ENCODE measurements at places on chromosomes 5 and 9.
A peak's percentile ranks its signal among the peaks of the same experiment; 100 is the strongest.

GRCh38 chr9:35907711-35908503, 1.4 kb upstream of the SPAAR start:
- DNase-seq: peak; percentile 86

- DNase-seq: no peak
Measured at GRCh38 chr9:29209748-29210291, 1636.5 kb upstream of the C9orf72 start.

DNA sequence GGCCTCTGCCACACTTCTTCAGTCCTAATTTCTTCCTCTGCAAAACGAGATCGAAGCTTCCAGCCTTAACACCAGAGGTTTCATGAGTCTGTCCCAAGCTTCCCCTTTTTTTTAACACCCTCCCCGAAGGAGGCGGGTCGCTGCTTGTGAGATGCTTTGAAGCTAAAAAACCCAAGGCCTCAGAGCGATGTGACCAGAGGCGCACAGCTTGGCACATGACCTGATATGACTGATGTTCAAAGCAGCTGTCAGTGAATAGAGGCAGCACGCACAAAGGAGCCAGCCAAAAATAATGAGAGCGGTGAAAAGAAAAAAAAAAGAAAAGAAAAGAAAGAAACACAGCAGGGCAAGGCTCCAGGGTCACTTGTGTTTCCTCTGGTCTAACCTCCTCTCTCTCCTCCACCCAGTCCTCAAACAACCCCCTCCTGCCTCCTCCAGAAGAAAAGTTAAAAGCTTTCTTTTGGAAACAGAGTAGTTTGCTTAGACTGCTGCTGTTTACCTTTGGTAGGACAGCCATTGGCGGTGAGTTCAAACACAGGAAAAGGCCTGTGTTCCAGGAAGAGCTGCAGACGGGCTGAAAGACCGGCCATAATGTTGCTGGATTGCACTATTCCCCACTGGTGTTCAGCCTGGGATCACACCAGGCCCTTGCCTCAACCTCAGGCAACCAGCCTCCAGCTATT, 10.9 kb upstream of the ZNF366 start:
- DNase-seq: no peak

DNA sequence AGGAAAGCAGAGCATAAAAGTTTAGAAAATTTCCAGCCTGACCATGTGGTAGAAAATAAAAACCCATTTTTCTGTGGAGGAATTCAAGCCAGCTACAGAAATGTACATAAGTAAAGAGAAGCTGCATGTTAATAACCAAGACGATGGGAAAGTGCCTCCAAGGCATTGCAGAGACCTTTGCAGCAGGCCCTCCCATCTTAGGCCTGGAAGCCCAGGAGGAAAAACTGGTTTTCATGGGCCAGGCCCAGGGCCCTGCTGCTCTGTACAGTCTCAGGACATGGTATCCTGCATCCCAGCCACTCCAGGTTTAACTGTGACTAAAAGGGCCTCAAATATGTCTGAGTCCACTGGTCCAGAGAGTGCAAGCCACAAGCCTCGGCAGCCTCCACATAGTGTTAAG, 754.8 kb upstream of the RIOK2 start:
- no peak for DNase-seq

DNA sequence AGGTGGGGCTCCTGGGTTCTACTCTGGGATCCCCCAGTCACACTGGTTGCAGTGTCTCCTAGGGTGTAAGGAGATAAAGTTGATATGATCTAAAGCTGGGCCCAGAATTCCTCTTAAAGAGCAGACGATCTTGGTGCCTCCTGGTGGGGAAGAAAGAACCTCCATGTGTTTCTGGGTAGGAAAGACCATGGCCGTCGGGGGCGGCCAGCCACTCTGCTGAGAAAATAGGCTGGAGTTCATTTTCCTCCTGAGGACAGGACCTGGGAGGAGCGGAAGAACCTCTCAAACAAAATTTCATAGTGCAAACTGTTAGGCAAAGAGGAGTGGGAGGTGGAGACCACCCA, 163.8 kb upstream of the TBC1D2 start:
- DNase-seq: no peak

GRCh38 chr9:2158111-2158610, 143.0 kb downstream of the SMARCA2 start:
- peak; percentile 22 for DNase-seq

- DNase-seq: no peak
Measured at GRCh38 chr9:26157411-26157810, 479.2 kb upstream of the TUSC1 start.

- no peak for DNase-seq
Measured at GRCh38 chr5:78972654-78973428, 12.3 kb downstream of the ARSB start.

GRCh38 chr5:64273276-64273675, 107.6 kb downstream of the RNF180 start:
- DNase-seq: no peak

- DNase-seq: no peak
Measured at GRCh38 chr9:123609844-123610243, 253.8 kb downstream of the CRB2 start.

GRCh38 chr5:141958113-141958512, at the start of gene PCDH12:
PCDH12 (minus strand) TSS chr5:141958202; CDS start chr5:141957851, 351 bp downstream.
- DNase-seq: no peak

DNA sequence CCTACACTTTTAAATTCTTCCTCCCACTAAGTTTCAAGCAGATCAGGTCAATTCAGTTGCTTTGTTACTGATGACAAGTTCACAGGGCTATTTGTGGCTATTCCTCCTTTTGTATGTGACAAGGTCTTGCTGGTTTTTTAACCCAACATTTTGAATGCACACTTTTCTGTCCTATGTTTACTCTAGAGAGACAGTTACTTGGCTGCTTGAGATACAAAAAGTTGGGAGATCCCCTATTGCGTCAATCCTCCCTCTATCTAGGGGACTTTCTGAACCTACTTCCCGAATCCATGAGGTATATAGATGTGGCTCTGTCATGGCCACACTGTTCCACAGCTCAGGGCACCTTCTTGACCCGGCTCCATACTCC, 386.7 kb downstream of the NTRK2 start:
- no peak for DNase-seq

Measured in DMS79 (cell line).